ENCODE measurements at places on chromosomes 16 and 17.

GRCh38 chr16:67731753-67732095 lies 12.6 kb upstream of the GFOD2 start:
- DNase-seq = no peak

GRCh38 chr17:66580956-66581391 lies 253.9 kb upstream of the CACNG5 start:
- DNase-seq = no peak

DNA sequence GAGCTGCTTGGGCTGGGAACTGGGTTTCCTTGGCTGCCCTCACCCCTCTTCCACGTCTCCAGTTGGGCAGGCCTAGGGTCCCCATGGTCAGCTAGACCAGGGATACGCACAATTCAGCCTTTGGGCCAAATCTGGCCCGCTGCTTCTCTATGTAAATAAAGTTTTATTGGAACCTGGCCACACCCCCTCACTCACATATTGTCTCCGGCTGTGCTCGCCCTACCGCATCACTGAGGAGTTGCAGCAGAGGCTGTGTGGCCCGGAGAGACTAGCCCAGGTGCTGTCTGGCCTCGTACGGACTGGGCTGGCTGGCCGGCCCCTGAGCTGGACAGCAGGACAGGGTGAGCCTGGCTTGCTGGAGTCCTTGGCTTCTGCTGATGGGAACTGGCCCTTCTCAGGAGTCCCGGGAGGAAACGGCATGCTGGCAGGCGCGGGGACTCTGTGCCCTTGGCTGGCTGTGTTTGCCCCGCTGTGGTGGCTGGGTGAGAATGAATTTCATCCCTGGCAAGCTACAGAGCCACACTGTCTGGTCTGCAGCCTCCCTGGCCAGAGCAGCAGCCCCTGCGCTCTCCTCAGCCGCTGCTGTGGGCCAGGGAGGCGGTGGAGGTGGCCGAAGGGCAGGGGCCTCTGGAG lies 82.0 kb downstream of the ENGASE start:
- no peak for DNase-seq

DNA sequence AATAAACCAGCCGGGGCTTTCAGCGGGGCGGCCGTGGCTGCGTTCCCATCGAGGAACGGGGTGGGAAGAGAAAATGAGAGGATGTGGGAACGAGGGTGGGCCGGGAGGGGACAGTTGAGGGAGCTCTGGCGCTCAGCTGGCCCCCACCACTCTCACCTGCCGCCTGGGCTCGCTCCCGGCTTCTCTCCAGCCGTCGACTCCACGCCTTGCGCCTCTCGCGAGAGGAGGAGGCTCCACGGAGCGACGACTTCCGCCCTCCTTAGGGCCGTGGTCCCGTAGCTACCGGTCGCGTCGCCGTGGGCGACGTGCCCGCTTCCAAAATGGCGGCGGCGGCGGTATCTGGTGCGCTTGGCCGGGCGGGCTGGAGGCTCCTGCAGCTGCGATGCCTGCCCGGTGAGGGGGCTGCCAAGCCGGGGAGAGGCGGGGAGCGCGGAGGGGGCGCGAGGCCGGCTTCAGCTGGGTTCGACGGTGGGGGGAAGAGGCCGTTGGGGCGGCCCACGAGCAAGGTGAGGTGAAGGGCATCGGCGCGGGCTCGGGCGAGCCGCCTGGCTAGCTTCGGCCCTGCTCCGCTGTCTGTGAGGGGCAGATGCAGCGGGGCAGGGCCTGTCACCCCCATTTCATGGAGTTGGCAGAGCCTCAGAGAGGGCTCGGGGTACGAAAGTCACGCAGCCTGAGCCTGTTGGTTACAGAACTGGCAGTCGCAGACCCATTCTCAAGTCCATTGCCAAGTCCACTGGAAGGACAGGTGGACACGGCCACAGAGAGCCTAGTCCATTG lies at the start of the genes CIAPIN1 and COQ9:
CIAPIN1 (minus strand) TSS at position 200 of the 777 bp plus-strand sequence. CDS start 6,457 bp downstream, outside the sequence.
COQ9 (plus strand) TSS at position 294 of the 777 bp plus-strand sequence; CDS start at position 321, 27 bp downstream.
- DNase-seq = peak; percentile 92

DNA sequence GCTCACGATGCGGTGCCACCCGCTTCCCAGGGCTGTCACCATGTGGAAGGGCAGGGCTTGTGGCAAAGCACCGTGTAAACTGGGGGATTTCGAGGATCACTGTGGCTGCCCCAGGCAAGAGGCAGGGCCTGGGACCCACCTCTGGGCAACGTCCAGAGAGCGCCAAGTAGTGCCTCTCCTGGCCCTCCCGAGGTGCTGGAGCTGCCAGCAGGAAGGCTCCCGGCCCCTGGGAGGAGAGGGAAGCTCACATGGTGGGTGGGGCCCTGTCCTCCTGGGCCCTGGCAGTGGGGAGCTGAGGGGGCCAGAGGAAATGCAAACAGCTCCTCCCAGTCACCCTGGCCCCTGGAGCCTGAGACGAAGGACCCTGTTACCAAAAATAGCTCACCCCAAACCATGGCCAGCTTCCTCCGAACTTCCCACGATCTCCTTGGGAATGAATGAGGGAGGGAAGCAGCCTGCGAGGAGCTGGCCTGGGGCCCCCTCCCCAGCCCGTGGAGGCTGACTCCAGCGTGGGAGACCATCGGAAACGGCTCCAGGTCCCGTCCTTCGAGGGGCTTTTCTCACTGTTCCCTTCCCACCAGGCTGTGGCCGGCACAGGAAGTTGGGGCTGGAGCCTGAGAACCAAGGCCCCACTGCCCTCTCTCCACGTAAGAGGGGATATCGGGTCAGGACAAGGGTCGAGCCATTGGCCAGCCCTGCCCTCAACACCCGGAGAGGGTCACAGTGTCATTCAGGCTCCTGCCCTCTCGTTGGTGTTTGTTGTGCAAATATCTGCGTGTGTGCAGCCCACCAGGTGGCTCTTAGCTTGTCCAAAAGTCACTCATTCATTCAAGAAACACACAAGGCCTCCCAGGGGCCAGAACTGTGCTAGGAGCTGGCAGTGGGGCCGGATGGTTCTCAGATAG lies 17.7 kb downstream of the VASN start:
- no peak for DNase-seq

- no peak for DNase-seq
Measured at GRCh38 chr16:27312580-27313421, 973 bp upstream of the IL4R start.

- no peak for DNase-seq
Measured at GRCh38 chr17:39281806-39282205, 56.1 kb upstream of the STAC2 start.

- no peak for DNase-seq
Measured at GRCh38 chr17:44213403-44214229, 5.9 kb downstream of the UBTF start.

DNA sequence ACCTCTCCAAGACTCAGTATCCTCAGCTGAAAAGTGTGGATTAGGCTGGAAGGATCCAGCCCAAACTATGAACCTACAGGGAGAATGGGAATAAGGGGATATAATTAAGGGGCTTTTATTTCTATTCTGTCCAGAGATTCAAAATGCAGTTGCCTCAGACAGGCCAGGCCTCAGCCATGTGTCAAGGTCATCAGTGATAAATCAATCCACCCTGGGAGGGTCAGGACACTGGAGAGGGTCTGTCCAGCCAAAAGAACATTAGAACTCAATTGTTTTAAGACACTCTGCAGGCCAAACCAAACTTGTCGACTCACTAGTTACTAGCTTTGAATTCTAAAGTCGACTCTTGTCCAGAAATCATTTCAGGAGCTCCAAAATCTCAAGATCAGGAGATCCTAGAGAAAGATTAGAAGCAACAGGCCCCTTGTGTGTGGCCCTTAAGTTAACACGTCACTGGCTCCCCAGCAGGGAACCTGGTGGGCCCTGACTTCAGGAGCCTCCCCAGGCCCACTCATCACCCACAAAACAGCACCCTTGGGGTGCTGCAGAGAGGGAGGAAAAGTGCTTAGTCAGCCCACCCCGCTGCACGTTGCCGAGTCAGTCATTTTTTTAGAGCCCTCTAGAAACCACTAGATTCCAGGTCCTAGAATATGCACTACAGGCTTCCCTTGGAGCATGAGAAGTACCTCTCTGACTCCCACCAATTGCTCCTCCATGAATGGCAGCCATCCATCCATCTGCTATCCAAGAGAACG lies 156.8 kb downstream of the XYLT1 start:
- no peak for DNase-seq

DNA sequence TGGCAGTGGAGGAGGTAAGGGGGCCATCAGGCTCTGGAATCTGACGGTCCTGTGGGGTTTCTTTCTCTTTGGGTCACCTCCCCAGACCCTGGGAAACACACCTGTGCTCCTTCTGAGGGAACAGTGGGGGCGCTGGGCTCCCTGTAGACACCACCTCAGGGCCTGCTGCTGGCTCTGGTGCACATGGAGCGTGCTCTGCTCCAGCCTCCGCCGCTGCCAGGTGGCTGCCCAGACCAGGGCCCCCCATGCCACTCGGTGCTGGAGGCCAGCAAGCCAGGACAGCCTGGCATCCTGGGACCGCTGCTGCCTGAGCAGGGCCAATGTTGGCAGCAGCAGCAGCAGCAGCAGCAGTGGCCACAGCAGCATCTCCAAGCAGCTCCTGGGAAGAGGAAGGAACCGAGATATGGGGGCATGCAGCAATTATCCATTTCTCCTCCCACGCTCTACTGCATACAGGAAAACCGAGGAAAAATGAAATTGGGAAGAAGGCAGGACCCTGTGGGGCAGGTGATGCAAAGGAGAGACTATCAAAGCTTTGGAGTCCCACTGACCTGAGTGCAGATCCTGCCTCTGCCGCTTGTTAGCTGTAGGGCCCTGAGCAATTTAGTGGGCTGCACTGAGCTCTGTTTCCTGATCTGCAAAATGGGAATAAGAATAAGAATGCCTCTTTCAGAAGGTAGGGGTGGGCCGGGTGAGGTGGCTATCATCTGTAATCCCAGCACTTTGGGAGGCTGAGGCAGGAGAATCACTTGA lies 902 bp downstream of the GHDC start:
- no peak for DNase-seq

DNA sequence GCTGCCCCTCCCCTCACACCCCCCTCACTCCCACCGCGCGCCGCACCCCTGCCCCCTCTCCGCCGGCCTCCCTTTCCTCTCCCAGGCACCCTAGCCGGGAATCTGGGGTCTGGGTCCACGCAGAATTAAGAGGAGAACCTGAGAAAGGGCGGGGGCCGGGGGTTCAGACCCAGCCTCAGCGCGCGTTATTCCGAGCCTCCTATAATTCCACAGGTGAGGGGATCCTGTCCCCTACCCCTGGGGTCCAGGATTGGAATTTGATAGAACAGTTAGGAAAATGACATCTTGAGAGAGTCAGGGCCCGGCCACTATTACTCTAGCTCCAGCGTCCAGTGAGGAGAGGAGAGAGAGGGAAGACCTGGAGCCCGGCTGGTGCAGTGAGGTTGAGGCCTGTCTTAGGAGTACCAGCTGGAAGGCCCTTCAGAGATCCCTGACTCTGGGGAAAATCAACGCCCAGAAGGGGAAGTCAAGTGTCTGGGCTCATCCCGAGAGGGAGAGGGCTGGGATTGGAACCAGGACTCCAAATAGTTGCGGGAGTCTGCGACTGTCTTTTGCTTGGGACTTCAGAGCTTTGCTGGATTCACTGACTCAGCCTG lies 17.3 kb downstream of the GRB7 start:
- no peak for DNase-seq

DNA sequence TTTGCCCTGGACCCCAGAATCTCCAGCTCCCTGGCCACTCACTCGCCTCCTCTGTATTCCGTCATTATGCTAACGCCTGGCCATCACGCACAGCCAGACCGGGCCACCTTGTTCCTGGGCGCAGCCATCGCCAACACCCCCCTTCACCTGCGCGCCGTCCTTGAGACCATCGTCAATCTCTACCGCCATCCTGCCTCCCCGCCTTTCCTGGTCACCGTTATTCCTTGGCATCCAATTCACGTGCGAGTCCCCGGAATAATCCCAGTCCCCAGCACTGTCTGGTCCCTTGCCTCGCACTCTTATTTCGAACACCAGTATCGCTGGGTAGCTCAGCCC lies 541 bp downstream of the VKORC1 start:
- no peak for DNase-seq

- DNase-seq = no peak
Measured at GRCh38 chr16:49089533-49089932, 192.1 kb downstream of the CBLN1 start.

DNA sequence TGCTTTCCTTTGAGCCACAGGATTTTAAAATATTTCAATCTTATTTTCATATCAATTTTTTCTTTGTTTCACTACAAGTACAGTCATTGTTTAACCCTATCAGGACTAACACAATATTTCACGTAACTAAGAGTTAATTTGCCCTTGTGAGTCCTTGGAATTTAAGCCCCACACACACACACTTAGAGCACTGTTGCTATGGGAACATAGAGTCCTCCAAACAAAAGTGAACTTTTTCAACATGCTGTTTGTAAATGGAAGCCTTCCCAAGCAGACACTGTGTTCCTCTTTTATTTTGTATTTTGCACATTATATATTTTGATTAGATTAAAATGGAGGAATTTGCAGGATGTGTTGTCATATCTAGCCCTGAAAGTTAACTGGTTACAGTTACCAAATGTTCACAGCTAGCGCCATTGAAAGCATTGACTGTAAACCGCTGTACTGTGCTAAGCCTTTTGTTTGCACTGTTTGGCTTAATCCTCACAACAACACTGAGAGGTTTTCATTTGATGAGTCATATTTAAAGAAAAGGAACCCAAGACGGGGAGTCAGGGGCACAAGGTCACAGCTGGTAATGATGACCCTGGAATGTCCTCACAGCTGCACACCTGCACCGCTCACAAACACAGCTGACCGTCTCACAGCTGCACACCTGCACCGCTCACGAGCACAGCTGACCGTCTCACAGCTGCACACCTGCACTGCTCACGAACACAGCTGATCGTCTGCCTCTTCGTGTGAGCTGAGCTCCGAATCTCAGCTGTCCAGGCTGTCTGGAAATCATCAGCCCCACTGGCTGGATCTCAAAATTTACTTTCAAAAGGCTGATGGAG lies 6.3 kb downstream of the HSBP1 start:
- DNase-seq = no peak

GRCh38 chr17:80138856-80139426 lies 8.0 kb downstream of the EIF4A3 start:
- DNase-seq = no peak

DNA sequence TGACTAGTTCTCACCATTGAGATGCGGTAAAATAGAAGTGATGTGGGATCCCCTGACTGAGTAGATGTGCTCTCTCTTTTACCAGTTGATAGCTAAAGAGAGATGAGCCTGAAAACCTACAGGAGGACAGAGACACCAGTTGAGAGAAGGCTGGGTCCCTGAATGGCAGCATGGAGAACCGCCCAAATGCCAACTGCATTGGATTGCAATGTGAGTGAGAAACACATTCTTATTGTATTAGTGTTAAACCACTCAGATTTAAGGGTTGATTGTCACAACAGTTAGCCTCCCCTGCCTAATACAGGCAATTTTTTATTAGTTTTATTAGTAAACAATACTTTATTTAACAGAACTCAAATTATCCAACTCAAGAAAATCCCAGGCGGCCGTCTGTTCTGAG lies 61.2 kb downstream of the SPACA3 start:
- DNase-seq = no peak

DNA sequence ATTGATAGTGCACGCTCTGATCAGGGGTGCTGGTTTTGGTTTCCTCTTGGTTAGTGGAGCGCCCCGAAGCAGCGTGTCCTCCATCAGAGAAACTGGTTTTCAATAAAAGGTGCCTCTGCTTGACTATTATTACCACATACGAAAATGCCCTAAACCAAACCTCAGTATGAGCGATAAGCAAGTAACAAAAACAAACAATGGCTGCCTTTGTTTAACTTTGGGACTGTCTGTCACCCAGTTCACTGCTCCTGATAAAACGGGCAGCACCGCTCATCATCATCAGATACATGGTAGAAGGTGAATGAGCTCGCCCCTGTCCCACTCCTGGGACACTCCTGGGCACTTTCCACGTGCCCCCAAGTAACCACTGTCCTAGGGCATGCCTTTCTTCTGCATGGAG lies 24.0 kb downstream of the DUSP14 start:
- DNase-seq = no peak

Data from stimulated activated CD4-positive, alpha-beta T cell treated with anti-CD3 and anti-CD28 coated beads, Interleukin-12 subunit alpha, Interleukin-12 subunit beta, amount 100 ng/mL, for 48 hours (primary cell).